Activated CD4-positive, CD25-positive, alpha-beta regulatory T cell treated with anti-CD3 and anti-CD28 coated beads, Interleukin-2, amount 50 U/mL, for 24 hours (primary cell): ENCODE measurements at places on chromosomes 1 and 21.
A peak's percentile ranks its signal among the peaks of the same experiment; 100 is the strongest.

GRCh38 chr1:107009281-107009680 is 47.2 kb upstream of the PRMT6 start:
- ATAC-seq = no peak

- no peak for ATAC-seq
These were observed 3.8 kb downstream of the MASP2 start for GRCh38 chr1:11042995-11043874.

GRCh38 chr1:31901838-31902509 is 36.2 kb downstream of the PTP4A2 start:
- no peak for ATAC-seq

GRCh38 chr1:100217834-100218233 is 31.8 kb downstream of the DBT start:
- ATAC-seq = no peak

DNA sequence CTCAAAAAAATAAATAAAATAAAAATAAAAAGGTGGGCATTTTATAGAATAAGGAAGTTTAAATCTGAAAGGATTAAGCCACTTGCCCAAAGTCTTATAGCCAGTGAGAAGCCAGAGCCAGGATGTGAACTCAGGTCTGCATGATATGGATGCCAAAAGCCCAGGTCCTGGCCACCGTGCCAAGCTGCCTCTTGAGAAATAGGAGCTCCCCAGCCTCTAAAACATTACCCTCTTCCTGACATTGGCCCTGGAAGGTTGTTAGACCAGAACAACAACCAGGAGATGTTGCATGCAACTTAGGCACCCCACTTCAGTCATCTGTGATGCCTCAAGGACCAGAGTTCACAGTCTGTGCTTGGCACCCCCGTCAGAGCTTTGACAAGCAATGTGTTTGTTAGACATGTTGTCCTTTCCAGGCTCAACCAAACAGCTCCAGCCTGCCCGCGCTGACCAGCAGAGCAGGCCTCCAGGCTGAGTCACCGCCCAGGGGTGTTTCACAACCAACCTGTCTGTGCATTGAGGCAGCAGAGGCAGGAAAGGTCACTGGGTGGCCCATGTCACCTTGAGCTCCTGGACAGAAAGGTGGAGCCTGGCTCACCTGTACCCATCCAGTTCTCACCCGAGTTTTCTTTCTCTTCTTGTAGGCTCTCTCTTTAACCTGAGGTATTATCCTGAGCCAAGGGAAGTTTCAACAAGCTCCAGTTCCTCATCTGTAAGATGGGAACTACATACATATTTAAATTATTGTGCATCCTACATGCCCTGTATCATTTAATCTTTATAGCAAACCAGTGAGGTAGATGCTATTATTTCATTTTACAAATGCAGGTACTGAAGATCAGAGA is 14.9 kb upstream of the MED18 start:
- ATAC-seq = no peak

- ATAC-seq = no peak
These were observed 46.0 kb upstream of the MACF1 start for GRCh38 chr1:39158327-39159086.

DNA sequence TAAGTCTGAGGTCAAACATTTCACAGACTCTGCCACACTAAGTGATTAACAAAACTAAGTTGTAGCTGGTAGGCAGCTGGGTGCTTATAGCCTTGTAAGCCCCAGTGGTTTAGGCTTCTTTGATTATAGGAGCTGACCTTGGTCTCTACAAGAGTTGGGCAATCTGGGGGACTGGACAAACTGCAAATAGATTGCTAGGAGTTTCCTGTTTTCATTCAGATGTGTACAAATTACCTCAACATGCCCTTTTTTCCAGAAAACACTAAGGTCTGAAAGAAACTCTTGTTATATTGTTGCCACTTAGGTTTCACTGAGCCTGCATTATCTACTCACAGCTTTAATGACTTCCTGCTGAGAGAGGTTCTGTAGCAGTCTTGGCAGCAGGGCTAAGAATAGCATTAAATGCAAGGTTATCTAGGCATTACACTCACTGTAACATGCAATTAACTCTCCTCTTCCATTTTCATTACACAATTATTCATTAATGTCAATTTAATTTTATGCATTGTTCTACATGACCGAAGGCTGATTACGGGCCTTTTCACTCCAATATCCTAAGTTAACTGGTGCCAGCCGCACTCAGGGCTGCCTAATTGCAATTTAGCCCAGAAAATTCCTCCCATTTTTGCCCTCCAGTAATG is 314.0 kb downstream of the LMO4 start:
- no peak for ATAC-seq

- no peak for ATAC-seq
These were observed 53.0 kb upstream of the PRELP start for GRCh38 chr1:203422656-203423055.

GRCh38 chr21:17053321-17053720 is 459.5 kb upstream of the CXADR start:
- ATAC-seq = no peak

DNA sequence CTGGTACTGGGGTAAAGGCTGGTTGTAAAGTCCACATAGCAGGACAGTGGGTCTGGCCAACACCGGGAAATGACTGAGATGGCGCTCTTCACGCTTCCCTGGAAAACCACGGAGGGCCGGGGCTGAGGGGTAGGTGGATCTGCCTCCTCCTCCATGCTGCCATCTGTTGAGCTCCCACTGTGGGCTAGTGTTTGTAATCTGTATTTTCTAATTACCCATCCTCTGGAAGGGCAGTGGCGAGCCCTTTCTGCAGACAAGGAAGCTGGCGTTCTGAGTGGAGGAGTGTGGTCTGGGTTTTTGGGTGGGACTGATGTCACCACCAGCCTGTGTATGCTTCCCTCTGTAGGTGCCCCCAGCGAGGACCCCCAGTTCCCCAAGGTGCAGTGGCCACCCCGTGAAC is 34.1 kb upstream of the LHX4 start:
- no peak for ATAC-seq

DNA sequence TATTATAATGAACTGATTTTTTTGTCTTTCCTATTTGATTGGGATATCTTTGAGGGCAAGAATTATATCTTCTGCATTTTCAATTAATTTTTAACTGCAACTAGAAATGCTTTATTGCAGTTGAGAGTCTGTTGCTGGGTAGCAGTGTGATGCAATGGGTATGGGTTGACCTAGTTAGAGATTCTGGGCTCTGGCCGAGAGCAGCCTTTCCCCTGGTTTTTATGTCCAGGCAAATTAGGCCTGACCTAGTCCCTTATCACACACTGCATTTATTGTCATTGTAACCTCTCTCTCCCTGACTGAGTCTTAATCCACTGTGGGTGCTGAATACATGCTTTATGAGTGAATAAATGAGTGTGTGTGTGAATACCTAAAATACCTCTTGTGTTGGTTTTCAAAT is 206.4 kb upstream of the PTGFR start:
- no peak for ATAC-seq

DNA sequence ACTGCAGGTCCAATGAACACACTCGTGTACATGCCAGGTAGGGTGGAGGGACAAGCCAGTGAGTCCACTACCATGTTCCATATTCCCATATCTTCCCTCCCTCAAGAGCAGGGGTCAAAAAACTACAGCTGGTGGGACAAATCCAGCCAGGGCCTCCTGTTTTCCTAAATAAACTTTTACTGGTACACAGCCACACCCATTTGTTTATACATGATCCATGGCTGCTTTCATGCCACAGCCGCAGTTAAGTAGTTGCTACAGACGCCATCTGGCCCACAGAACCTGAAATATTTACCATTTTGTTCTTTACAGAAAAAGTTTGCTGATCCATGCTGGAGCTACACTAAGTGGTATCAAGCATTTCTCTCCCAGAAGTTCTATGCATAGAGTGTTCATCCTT is 42.4 kb downstream of the CASQ2 start:
- ATAC-seq = no peak

DNA sequence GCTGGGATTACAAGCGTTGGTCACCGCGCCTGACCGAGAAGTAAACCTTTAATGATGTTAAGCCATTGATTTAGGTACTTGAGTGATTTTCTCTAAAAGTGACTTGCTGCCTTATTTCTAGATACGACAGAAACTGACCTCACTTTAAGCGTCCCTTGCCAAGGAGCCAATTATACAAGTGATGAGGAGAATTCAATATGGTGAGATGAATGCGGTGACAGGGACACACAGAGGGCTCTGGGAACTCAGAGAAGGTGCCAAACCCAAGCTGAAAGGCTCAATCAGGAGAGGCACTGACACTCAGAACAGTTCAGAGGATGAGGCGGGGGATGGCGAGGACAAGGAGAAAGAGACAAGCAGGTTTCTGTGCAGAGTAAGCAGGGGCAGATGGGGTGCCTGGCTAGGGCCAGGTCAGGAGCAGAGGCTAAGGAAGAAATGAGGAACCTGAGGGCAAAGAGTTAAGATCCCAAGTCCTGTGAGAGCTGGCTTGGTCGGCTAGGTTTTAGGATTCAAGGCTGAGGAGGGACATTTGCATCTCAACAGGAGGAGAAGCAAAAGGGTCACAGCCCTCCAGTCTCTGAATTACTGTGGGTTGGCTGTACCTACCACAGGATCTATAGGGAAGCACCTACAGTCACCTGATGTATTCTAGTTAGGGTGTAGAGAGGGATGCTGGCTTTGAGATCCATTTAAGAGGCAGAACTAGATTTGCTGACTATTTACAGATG is 83.2 kb upstream of the USP24 start:
- no peak for ATAC-seq

GRCh38 chr1:193241132-193241827 is 54.9 kb upstream of the B3GALT2 start:
- ATAC-seq = peak; percentile 30
